ENCODE measurements at places on chromosomes 3 and 15.

DNA sequence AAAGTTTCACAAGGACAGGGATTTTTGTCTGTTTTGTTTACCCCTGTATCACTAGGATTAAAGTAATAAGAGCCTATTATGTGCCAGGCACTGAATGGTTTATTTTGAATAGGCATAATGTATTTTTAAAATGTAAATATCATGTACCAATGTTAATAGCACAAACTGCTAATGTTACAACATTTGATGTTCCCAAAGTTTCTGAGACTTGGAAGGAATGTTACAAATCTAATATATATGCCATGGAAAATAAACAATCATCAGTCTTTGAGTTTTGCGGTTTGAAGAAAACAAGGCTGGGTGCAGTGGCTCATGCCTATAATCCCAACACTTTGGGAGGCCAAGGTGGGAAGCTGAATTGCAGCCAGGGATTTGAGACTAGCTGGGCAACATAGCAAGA is 159.4 kb downstream of the CDIN1 start:
- no peak for DNase-seq

GRCh38 chr3:14841836-14842235 is 23.1 kb downstream of the FGD5 start:
- no peak for DNase-seq

DNA sequence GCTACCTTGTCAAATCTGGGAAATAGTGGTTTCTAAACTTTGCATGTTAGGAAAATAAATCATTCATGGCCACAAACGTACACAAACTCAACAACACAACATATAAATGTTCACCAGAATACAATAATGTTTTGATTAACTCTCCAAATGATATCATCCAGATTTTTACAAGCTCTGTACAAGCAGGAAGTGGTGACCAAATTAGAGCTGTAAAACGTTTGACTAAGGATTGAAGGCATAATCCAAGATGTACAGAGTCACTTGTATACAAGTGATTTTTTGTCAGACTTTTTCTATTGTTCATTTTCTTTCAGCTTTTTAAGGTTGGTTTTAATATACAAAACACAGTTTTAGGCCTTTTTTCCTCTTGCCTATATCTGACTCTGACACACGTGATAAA is 748.4 kb upstream of the GRM7 start:
- DNase-seq, result no peak

GRCh38 chr3:113288881-113289280 is 77.5 kb downstream of the BOC start:
- no peak for DNase-seq

GRCh38 chr3:178001670-178002101 is 534.5 kb upstream of the KCNMB2 start:
- DNase-seq, result peak; percentile 2

DNA sequence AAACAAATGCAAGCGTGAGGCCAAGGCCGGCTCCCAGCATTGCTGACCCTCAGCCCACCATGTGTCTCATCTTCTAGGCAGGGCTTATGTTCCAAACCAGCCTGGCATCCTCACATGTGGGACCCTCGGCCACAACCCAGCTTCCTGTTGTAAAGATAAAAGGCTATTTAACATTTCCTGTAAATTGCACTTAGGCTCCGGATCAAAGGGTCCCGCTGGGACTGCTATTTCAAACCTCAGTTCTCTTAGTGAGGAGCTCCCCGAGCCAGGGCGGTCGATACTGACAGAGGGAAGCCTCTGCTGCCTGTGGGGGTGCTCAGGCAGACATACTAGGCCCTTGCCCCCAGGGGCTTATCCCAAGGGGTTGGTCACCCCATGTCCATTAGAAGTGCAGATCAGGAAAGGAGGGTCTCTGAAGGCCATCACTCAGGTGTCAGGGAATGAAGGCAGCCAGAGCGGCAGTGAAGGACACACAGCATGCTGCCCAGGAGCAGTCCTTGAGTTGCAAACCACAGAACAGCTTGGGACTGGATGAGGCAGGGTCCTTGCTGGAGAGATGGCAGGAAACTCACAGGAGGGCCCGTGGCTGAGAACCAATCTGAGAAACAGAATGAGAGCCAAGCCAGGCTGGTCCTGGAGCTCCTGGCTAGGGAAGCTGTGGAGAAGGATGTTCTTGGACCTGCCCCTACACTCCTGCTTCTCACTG is 239.9 kb downstream of the TLE3 start:
- no peak for DNase-seq

DNA sequence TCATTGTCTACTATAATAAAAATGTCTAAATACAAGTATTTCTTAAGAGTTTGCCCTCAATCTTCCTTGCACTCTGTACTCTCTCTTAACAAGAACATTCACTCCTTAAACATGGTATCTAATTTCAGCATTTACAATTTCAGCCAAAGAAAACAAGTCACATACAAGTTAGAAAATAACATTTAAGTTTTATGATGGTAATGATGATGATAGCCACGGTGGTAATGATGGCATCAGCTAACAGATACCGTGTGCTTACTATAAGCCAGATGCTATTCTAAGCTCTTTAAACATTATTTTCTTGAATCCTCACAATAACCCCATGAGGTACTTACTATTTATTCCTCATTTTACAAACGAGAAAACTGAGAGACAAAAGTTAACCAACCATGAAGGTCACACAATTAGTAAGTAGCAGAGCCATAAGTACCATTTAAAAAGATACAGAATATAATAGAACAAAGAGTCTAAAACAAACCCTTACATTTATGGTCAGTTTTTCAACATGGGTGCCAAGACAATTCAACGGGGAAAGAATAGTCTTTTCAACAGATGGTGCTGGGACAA is 7.4 kb downstream of the SPICE1 start:
- no peak for DNase-seq

DNA sequence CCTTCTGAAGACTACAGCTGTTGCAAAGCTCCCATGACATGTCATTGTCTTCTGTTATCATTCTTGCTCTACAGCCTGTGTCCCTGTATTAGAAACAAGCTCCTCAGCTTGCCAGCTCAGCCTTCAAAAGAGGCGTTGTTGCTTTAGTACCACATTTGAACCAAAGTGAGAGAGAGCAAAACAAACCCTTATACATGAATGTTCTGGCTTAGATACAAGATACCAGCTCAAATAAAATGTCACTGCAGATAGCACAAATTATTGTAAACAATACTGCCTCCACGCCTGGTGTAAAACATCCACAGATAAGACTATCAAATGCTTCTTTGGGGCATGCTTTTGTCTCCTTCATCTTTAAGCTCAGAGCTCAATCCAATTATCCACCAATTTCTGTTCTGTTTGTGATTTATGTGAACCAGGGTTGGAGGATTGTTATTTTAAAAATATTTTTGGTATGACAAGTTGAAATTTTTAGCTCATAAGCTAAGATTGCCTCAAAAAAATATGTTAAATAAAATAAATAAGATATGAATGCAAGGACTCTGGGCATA is 403.6 kb upstream of the CDIN1 start:
- no peak for DNase-seq

DNA sequence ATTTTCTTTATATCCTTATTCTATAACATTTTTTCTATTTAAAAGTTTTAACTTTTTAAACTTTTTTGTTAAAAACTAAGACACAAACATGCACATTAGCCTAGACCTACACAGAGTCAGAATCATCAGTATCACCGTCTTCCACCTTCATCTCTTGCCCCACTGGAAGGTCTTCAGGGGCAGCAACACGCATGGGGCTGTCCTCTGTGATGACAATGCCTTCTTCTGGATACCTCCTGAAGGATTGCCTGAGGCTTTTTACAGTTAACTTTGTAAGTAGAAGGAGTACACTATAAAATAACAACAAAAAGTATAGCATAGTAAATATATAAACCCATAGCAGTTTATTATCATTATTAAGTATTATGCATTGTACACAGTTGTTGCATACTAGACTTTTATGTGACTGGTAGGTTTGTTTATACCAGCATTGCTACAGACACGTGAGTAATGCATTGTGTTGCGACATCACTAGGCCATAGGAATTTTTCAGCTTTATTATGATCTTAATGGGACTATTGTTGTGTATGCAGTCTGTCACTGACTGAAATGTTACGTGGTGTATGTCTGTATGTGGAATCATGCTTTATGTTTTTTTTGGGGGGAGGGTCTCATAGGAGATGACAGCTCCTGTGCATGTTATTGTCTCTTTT is 18.2 kb downstream of the ATP1B3 start:
- DNase-seq, result no peak

GRCh38 chr3:117820658-117821299 is 1111.2 kb downstream of the TUSC7 start:
- DNase-seq, result no peak

- DNase-seq, result no peak
Observed at GRCh38 chr15:58475573-58476524, 44.1 kb downstream of the LIPC start.

DNA sequence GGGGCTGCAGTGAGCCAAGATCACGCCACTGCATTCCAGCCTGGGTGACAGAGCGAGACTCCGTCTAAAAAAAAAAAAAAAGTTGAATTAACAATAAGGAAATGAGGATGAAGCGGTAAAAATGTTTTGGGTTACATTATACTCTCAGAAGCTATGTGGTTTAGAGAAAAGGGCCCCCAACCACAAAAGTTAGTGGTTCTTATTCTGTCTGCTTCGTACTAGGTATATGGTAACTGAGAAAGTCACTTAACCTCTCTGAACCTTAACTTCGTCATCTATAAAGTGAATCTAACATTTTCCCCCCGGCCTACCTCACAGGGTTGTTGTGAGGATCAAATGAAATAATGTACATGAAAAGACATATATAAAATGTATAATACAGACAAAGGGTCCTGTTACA is 38.4 kb upstream of the EHHADH start:
- no peak for DNase-seq

DNA sequence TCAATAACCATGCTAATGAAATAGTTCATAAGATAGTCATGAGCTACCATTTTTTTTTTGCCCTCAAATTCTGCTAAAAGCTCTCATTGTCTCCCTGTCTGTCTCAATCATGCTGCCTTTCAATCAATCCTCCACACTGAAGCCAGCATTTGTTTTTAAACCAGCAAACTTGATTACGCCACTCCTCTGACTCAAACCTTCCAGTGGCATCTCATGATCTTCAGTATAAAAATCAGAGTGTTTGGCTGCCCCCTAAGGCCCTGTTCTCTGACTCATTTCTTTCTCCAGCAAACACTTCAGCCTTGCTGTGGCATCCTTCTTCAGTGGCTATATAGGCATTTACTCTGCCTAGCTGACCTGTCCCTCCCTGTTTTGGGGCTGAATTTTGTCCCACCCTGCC is 36.0 kb upstream of the EOMES start:
- no peak for DNase-seq

- DNase-seq, result no peak
Observed at GRCh38 chr3:44409640-44410410, 67.6 kb downstream of the ZNF445 start.

DNA sequence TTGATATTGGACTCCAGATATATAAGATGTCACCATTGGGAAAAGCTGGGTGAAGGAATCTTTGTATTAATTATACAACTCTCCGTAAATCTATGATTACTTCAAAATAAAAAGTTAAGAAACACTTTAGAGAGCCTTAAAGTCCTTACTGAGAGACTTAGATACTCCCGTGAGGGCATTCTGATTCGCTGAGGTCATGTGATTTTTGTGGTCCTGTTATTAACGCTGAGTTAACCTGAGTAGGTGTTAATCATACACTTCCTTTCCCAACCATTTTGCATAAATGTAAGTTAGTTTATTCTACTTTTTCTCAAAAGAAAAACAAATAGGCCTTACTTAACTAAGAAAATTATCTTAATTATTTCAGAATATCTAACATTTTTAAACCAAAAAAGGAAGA is 67.1 kb upstream of the LMOD3 start:
- DNase-seq, result no peak

DNA sequence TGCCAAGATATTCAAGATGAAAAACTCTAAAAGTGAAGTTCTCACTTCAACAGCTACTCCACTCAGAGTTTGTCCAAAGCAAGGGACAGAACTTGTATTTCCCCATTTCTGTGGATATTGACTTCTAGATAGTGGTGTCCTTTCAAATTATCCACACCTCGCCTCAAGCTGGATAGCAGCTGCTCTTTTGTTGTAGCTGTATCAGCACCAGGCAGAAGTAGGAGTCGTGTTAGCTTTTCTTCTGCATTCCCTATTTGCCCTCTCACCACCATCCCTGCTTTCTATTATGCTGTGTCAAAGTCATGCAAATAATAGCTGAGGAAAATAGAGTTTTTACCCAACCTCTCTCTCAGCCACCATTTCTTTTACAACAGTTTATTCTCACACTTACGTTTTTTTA is 303.8 kb downstream of the EPHA3 start:
- no peak for DNase-seq

- DNase-seq, result no peak
Observed at GRCh38 chr3:139718415-139718814, 40.6 kb upstream of the NMNAT3 start.

DNA sequence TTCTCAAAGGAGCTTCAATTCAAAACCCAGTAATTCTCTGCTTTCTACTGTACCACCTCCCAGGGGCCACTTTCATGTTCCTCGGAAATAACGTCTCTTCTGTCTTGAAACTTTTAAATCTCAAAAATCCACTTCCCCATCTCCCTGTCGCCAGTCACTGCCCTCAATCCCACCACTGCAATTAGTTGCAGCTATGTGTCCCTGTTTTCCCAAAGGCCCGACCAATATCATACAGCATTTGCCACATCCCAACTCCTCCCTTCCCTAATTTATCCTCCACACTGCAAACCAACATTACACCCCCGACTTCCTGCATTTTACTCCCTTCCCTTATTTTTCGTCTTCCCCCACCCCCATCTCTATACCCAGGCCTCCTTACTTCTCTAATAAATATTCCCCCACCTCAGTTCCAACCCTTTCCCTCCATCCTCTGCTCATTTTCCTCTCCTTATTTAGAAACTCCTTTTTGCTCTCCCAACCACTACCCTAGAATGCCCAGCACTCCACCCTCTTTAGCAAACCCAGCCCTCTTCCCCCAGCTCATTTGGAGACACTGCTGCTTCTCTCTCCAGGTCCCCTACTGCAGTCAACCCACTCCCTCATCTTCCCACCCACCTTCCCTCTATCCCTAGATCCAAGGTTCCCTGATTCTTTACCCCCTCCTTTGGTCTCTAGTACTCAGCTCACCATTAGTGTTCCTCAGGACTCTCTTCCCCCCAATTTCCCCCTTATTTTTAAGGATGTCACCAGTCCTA is 1.1 kb downstream of the NPTN start:
- no peak for DNase-seq

- DNase-seq, result no peak
Observed at GRCh38 chr15:33131552-33132232, 62.8 kb downstream of the FMN1 start.

DNA sequence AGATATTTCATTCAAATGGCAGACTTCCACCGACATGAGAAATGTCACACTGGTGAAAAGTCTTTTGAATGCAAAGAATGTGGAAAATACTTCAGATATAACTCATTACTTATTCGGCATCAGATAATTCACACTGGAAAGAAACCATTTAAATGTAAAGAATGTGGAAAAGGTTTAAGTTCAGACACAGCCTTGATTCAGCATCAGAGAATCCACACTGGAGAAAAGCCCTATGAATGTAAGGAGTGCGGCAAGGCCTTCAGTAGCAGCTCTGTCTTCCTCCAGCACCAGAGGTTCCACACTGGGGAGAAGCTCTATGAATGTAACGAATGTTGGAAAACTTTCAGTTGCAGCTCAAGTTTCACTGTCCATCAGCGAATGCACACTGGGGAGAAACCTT is 8.6 kb upstream of the ZNF621 start:
- no peak for DNase-seq
